ENCODE measurements at places on chromosomes 5 and 9.
A peak's percentile ranks its signal among the peaks of the same experiment; 100 is the strongest.

GRCh38 chr5:158811921-158812320 lies 287.8 kb downstream of the EBF1 start:
- DNase-seq, result no peak

- DNase-seq, result no peak
These were observed 85.7 kb upstream of the C9orf72 start for GRCh38 chr9:27659001-27659400.

DNA sequence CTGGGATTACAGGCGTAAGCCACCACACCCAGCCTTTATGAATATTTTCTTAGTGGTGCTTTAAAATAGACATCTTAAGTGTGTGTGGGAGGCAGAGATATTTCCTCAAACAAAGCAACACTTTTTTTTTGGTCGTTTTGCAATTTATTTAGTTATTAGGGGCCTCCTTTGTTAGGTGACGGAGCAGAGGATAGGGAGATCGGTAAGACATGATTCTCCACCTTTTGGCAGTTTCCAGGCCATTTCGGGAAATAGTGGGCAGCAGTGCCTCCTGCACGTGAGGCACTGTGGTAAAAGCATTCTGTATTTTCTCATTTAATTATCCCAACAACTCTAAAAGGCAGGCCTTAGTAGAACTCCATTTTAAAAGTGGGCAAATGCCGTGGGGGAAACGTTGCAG lies 1.9 kb downstream of the OCLN start:
- no peak for DNase-seq

DNA sequence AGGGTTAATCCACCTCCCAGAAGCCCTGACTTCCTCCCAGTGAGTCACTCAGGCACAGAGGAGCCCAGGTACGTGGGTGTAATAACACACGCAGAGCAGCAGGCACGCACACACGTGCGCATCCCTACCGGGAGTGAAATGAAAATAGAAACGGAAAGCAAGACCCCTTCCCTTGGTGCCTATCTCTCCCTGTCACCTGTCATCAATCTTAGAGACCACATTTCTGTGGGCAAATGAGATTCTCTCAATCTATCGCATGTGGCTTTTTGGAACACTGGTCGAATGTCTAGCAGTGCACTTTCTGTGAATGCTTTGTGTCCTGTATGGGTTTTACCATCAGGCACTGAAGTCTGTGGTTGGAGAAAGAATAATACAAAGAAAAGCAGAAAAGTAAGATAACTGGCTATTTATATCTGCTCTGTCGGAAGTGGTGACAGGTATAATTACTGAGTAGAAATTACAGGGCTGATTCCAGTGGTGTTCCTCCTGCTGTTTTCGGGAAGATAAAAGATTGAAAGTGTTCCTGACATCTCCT lies 137.7 kb upstream of the GRIA1 start:
- DNase-seq, result no peak

GRCh38 chr5:125316915-125317535 lies 570.6 kb upstream of the ZNF608 start:
- no peak for DNase-seq

GRCh38 chr9:4290427-4290837 lies 9.4 kb downstream of the GLIS3 start:
- DNase-seq, result no peak

DNA sequence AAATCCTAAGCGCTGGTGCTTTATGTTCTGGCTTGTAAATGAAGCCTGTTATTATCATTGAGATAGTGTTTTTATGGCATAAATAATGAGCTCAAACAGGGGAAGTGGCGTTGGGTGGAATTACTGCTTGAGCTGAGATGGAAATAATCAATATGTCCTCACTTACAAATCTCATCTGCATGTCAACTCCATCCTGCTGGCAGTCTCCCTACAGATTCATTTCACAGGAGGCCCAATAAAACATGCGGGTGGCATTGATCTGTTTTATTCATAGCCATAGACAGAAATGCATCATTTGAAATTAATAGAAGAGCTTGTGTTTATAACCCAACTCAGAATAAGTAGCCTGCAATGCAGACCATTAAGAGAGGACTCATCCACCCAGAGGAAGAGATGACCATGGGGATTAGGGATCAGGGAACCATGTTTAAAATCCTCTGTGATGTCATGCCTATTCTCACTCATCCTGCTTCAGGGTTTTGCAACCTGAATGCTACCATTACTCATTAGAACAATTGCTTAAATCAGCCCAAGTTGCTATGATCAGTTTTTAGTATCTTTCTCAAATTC lies 680.4 kb downstream of the TLR4 start:
- no peak for DNase-seq

- no peak for DNase-seq
These were observed 415.2 kb upstream of the TRPC7 start for GRCh38 chr5:136780518-136780917.

GRCh38 chr5:123428521-123429220 lies 5.5 kb upstream of the CEP120 start:
- no peak for DNase-seq

DNA sequence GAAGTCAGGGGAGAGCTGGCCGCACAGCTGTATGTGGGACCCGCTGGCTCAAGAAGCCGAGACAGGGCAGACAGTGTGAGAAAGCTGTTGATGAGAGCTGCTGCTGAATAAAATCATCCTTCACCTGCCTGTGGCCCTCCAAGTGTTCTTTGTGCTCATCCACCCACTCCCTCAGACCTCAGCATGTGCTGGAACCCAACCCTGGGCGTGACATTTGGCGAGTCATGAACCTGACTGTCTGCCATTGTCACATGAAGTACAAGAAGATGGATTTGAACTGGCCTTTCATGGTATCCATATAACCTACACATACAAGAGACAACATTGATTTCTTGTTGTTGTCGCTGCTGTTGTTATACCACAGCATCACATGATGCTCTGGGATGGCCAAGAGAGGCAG lies 139.7 kb upstream of the PLCXD3 start:
- no peak for DNase-seq

- DNase-seq, result no peak
These were observed 130.1 kb downstream of the LRRC70 start for GRCh38 chr5:62708481-62709325.

DNA sequence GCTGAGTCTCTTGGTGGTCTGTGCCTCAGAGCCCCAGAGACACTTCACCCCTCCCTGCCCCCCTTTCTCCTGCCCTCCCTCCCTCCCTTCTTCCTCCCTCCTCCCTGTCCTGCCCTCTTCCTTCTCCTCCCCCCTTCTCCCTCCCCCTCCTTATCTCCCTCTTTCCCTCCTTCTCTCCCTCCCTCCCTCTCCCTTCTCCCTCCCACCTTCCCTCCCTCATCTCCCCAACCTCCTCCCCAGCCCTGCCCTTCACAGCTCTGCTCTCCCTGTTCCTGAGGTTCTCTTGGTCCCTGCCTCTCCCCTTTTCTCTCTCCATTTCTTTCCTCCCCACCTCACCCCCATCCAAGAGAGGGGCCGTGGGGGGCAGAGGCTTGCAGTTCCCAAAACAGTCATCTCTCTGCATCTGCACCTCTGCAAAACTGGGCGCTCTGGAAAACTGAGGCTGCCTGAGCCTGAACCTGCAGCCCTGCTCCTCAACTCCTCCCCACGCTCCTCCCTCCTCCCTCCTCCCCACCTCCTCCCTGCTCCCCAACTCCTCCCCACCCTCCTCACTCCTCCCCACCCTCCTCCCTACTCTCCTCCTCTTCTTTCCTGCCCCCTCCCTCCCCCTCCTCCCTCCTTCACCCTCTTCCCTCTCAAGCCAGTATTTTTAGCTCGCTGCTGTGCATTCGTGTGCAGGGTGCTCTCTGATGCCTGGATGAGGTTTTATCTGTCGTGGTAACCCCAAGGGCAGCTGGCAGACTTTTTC lies 219.1 kb downstream of the C9orf50 start:
- no peak for DNase-seq

DNA sequence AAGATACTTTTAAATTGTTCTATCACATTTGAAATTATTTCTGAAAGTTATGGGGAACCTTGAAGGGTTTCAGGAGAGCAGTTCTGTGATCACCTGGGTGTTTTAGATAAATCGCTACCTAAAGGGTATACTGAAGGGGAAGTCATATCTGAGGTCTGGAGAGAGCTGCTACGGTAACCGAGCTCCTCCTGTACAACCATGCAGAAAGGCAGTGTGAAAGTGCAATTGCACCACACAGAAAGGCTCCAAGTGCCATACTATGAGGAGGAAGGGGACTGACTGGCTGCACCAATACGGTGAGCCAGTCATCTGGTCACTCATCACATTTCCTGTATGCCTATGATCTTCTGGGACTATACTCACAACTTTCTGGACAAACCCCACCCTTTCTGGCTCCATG lies 241.4 kb upstream of the SLC24A2 start:
- DNase-seq, result no peak

GRCh38 chr5:59275510-59276324 lies 617.8 kb downstream of the PDE4D start:
- DNase-seq, result no peak

DNA sequence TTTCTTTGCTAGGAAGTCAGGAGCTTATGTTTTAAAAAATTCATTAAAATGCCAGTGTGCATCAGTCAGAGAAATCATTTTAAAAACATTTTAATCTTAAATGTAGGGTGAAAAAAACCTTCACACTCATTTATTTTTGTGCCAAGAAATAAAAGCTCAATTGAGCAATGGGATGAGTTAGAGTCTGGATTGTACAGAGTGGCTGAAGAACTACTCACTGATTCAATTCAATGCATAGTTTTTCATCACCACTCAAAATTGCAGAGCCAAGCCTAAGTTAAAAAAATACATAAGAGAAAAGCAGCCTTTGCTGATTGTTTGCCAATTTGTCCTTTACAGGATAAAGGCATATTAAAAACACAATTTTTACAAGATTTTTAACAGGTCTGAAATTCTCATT lies 168.2 kb upstream of the DMRTA1 start:
- DNase-seq, result no peak

GRCh38 chr9:87112656-87113055 lies 165.3 kb upstream of the GAS1 start:
- no peak for DNase-seq

GRCh38 chr9:137075275-137075775 lies 2.0 kb upstream of the UAP1L1 start:
- no peak for DNase-seq

GRCh38 chr5:72938206-72938605 lies 17.6 kb upstream of the FCHO2 start:
- no peak for DNase-seq

- no peak for DNase-seq
These were observed 11.7 kb upstream of the STING1 start for GRCh38 chr5:139494256-139494655.

GRCh38 chr5:149358294-149358651 lies 427 bp downstream of the PCYOX1L start:
- DNase-seq, result peak; percentile 57

- DNase-seq, result peak; percentile 51
These were observed 22.1 kb upstream of the STXBP1 start for GRCh38 chr9:127589955-127590370.

DNA sequence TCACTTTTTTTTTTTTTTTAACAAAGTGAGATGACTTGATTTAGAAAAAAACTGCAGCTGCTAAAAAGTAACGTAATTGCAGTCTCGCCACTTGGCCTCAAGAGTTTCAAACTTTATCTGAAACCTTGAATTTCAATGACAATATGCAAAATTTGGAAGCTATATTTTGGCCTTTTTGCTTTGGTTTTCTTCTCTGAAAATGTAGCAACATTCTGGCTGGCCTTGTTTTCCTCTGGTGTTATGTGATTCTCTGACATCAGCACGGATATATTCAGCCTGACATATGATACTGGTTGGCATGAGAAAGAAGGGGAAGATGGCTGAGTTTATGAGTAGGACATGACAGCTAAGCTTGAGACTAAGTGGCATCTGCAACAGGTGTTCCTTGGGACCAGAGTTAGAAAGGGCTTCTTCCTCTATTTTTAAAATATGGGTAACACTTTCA lies 136.5 kb downstream of the MEF2C start:
- no peak for DNase-seq

GRCh38 chr5:168578006-168578405 lies 1.2 kb downstream of the PANK3 start:
- DNase-seq, result no peak

- no peak for DNase-seq
These were observed 161.0 kb upstream of the CCDC152 start for GRCh38 chr5:42595597-42595996.

DNA sequence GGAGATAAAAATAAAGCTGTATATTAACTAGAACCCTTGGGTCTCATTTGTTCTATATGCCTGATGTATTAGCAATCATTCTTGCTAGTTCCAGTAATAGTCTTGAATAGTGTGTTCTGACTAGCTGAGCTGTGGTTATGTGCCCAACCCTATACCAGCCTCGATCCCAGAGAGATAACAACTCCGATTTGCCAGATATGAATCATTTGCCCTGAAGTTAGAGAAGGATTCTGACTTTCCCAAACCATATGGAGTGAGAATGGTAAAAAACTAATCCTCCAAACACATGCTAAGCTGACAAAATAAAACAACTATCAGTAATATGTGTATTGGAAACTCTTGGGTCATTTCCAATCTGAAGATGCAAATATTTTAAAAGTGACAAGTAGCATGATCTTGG lies 64.8 kb downstream of the ALDH1A1 start:
- DNase-seq, result no peak

- no peak for DNase-seq
These were observed 274.7 kb downstream of the ELAVL2 start for GRCh38 chr9:23551311-23551721.

- DNase-seq, result no peak
These were observed 11.8 kb downstream of the ZNF608 start for GRCh38 chr5:124734574-124735168.

- no peak for DNase-seq
These were observed 171.0 kb downstream of the ARRDC3 start for GRCh38 chr5:91211997-91212713.

GRCh38 chr5:175860531-175861045 lies 10.8 kb upstream of the CPLX2 start:
- DNase-seq, result no peak

- DNase-seq, result no peak
These were observed 187.5 kb downstream of the ICE1 start for GRCh38 chr5:5609935-5610334.

DNA sequence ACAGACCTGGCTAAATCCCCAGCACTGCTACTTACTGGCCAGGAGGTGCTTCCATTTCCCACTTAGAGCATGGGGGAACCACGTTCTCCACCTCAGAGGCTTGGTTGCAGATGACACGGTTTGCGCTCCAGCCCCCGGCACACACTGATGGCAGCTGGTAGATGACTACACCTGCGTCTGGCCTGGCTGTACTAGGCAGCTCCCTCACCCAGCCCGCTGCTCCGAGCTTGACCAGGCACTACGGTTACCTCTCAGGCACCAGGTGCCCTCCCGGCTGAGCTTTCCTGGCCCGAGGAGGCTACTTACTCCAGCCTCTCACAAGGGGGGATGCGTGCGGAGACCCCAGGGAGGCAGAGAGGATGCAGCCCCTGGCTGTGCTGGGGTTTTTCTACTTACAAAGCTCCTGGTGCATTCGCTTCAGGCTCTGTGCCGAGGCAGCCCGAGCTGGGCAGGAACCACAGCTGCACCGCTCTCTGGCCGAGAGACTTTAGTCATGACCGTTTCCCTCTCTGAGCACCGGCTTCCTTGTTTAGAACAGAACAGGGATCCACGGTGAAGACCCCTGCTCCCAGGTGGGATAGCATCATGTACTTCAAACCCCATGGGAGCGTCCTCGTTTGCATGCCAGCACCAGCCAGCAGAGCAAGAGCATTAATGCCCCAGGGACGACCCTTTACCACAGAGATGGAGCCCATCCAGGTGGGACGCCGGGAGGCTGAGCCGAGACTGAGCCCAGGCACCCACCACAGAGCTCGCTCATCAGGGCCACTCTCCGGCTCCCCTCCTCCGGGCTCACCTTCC lies 7.6 kb upstream of the GBGT1 start:
- no peak for DNase-seq

All from hippocampal formation (tissue), 2 donors.